ENCODE measurements at places on chromosomes 1 and 21.

- no peak for DNase-seq
Measured at GRCh38 chr21:14078746-14079375, 131.9 kb downstream of the LIPI start.

GRCh38 chr1:31376375-31377134 is 3.7 kb upstream of the FABP3 start:
- no peak for DNase-seq

- no peak for DNase-seq
Measured at GRCh38 chr1:201214886-201215285, 24.3 kb downstream of the IGFN1 start.

- no peak for DNase-seq
Measured at GRCh38 chr1:3584915-3585314, 26.4 kb downstream of the MEGF6 start.

GRCh38 chr1:111253876-111254275 is 26.4 kb downstream of the CHI3L2 start:
- DNase-seq = no peak

DNA sequence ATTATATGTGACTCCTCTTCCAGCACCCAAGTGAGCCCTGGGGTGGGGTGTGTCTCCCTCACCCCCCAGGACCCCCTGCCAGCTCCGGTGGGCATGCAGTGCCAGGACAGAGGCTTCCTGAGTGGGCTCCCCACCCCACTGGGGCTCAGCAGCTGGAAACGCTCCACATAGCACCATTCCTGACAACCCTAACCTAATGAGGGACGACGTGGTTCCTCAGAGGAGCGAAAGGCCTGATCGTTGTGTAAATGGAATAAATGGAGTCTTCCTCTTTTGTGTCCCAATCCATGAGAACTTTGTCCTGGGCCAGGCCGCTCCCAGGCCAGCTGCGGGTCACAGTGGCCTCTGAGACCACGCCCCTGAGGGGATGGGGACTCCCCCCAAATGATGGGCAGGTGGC is 1.8 kb upstream of the TSPEAR start:
- no peak for DNase-seq

- DNase-seq = no peak
Measured at GRCh38 chr1:48568501-48568900, 96.5 kb upstream of the SPATA6 start.

DNA sequence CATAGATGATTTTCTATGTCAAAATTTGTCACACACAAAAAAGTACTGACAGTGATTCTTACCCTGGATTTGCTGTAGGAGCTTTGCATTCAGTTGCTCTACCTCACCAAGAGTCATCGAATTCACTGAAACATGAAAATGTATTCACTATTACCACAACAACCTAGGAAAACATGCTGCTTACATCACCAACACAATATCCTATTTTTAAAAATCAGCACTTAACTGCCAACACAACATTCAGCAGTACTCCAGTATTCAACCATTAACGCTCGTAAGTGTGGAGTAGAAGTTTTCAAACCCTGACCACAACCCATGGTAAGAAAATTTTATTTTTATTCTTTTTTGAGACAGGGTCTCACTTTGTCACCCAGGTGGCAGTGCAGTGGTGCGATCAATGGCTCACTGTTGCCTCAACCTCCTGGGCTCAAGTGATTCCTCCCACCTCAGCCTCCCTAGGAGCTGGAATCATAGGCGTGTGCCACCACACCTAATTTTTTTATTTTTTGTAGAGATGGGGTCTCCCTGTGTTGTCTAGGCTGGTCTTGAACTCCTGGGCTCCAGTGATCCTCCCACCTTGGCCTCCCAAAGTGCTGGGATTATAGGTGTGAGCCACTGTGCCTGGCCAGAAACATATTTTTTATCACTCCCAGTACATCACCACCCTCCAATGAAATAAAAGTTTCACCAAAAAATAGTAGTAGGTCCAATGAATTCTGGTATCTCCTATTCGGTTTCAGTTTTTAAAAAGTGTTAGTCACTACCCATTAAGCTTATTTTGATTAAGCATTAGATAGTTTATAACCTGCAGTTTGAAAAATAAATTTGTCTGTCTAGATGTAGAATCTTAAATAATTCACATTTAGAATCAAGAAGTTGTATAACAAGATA is 23.8 kb downstream of the C21orf91 start:
- no peak for DNase-seq

DNA sequence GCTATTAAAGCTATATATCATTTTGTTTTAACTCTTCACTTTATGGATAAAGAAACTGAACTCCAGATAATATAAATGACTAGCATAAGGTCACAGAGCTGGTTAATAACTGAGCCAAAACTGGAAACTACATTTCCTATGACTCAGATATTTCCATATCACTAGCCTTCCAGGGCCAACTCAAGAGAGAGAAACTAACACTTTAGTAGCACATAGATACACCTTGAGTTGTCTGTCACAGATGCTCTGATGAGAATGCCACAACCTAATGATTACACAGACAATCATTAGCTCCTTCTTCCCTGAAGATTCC is 40.7 kb downstream of the NME7 start:
- DNase-seq = no peak

- DNase-seq = no peak
Measured at GRCh38 chr1:30719406-30720270, 3.7 kb downstream of the MATN1 start.

- DNase-seq = no peak
Measured at GRCh38 chr1:235402457-235403200, 35.4 kb downstream of the TBCE start.

DNA sequence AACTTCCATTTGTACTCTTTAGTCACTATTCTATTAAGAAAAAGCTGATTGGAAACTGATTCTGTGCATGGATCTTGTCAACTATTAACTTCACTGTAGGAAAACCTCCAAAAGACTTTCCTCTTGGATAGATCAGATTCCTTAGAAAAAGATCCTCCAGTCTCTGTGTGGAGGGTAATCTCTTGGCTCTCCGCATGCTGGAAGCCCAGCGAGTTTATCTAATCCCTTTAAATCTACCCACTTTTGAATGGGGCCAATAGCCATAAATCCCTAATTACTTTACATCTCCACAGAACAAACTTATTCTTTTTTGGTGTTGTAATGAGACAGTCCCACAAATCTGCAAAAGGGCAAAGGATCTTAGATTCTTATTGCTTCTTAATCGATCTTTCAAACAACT is 1206.4 kb upstream of the ADGRL4 start:
- no peak for DNase-seq

- no peak for DNase-seq
Measured at GRCh38 chr1:90417126-90417525, 300.0 kb downstream of the BARHL2 start.

GRCh38 chr1:234774971-234775370 is 165.0 kb upstream of the IRF2BP2 start:
- DNase-seq = peak; percentile 42

GRCh38 chr1:15834406-15835204 is 12.9 kb upstream of the SPEN start:
- DNase-seq = peak; percentile 89

DNA sequence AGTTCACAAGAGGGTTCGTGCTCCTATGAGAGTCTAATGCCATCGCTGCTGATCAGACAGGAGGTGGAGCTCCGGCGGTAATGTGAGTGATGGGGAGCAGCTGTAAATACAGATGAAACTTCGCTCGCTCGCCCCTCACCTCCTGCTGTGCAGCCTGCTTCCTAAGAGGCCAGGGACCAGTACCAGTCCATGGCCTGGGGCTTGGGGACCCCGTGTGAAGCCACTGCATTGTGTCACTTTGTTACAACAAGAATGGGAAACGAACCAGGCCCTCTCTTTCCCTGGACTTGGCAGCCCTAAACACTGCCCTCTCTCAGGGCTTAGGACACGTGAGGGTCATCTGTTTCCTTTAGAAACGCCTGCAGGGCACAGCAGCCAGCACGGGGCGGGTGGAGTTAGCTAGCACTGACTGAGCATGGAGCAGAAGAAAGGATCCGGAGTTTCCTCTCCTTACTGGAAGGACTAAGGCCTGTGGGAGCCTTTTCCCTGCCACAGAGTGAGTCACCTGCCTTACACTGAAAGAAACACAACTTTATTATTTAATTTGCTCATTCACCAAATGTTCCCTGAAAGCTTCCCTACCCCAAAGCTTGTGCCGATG is 185.2 kb upstream of the TMEM51 start:
- no peak for DNase-seq

- peak; percentile 87 for DNase-seq
Measured at GRCh38 chr1:23619299-23620188, 60.2 kb upstream of the ID3 start.

DNA sequence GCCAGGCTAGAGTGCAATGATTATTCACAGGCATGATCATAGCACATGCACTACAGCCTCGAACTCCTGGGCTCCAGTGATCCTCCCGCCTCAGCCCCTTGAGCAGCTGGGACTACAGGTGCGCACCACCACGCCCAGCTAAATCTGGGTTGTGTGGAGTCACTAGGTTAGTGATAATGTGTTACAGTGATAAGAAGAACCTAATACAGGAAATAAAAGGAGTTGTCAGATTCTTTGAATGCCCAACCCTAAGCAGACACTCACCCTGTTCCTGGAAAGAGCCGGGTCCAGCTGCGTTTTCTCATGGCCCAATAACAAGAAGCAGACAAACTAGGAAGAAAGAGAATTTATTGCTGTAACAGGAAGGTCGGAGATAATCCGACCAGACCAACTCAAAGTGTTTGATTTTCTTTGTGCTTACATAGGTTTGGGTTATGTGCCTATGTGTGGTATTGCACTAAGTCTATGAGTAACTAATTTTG is 8.8 kb downstream of the IFNGR2 start:
- no peak for DNase-seq

- no peak for DNase-seq
Measured at GRCh38 chr1:208173749-208174148, 70.4 kb downstream of the PLXNA2 start.

Measured in CD4-positive, alpha-beta T cell treated with Interferon gamma for 1 hour (primary cell).